Transverse colon (tissue), 4 donors: ENCODE measurements at places on chromosomes 4 and X. TPM values are rescaled to one million over a fixed set of nuclear protein-coding genes. Genes with fewer than 3 reads are reported as not detected.

- H3K36me3 ChIP-seq, result no peaks in the 10 kb centered on the region
- H3K27ac ChIP-seq, result no peak overlapping the region
- no peaks in the 10 kb centered on the region for H3K27me3 ChIP-seq
Measured at GRCh38 chr4:103204111-103204510, 6.0 kb upstream of the CENPE start.

- H3K27me3 ChIP-seq, result no peaks in the 10 kb centered on the region
- no peaks in the 10 kb centered on the region for H3K36me3 ChIP-seq
- DNase-seq, result no peak
- no peaks in the 10 kb centered on the region for H3K4me1 ChIP-seq
- H3K4me3 ChIP-seq, result no peak overlapping the region
- H3K27ac ChIP-seq, result no peak overlapping the region
Measured at GRCh38 chrX:134688839-134689238, 30.6 kb upstream of the PLAC1 start.

DNA sequence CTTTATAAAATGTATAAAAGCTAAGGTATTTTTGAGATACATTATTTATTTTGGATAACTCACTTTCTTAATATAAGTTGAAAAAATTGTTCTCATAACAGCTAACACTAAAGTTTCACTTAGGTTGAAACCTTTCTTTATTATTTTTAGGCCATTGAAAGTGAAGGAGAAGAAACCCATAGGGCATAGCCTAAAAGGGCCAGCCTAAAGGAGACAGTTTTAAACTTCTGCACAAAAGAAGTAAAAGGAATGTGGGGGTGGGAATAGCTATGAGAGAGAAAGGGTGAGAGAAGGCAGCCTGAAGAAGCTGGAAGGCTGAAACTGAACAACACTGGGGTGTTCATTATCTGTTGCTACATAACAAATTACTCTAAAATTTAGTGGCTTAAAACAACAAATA, 57.6 kb upstream of the RAPGEF2 start:
- no peaks in the 10 kb centered on the region for H3K27me3 ChIP-seq
- DNase-seq, result no peak
- H3K36me3 ChIP-seq, result no peaks in the 10 kb centered on the region
- H3K4me3 ChIP-seq, result no peak overlapping the region
- no peak overlapping the region for H3K27ac ChIP-seq
- no peaks in the 10 kb centered on the region for H3K4me1 ChIP-seq

- no peaks in the 10 kb centered on the region for H3K36me3 ChIP-seq
- peaks cover 41% of the 10 kb centered on the region for H3K27me3 ChIP-seq
- peak overlapping the region; percentile 5 for H3K4me3 ChIP-seq
- peak; percentile 15 for DNase-seq
- H3K4me1 ChIP-seq, result no peaks in the 10 kb centered on the region
Measured at GRCh38 chr4:53908661-53909078, 155.7 kb downstream of the CHIC2 start.

The SOWAHB gene
- total RNA-seq, result 19.3 TPM

The EGF gene
- 1.00 TPM for total RNA-seq

GRCh38 chr4:37749398-37749988, 63.3 kb upstream of the RELL1 start:
- no peak overlapping the region for H3K4me3 ChIP-seq
- H3K4me1 ChIP-seq, result peaks cover 8% of the 10 kb centered on the region
- no peaks in the 10 kb centered on the region for H3K36me3 ChIP-seq
- H3K27me3 ChIP-seq, result no peaks in the 10 kb centered on the region

The USP17L26 gene
- not detected for total RNA-seq

The OTC gene
- not detected for total RNA-seq

GRCh38 chrX:101265869-101266428, 25.2 kb downstream of the TAF7L start:
- DNase-seq, result no peak
- H3K4me3 ChIP-seq, result no peak overlapping the region
- no peaks in the 10 kb centered on the region for H3K36me3 ChIP-seq
- no peaks in the 10 kb centered on the region for H3K27me3 ChIP-seq
- no peak overlapping the region for H3K27ac ChIP-seq

DNA sequence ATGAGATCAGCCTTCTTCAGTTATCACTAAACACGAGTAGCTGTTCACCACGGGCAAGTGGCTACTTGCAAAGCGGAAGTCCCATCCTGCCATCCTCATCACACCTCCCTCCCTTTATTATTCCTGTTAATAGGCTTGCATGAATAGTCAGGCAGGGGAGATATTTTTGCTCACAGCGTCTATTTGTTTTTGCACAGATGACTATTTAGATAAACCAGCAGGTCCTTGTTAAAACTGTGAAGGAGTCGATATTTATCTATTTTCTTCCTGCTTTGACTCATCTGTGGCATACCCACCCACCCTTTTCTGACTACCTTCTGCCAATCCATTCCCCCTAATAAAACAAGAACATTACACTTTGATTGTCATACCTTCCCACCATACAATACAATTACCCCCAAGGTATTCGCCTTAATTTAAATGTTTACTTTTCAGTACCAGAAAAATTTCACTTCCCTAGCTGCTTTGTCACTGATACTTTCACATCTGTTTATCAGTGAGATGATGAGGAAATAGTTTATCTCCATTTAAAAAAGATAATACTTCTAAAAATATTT, 96.6 kb upstream of the BANK1 start:
- DNase-seq, result no peak
- H3K27me3 ChIP-seq, result no peaks in the 10 kb centered on the region
- no peaks in the 10 kb centered on the region for H3K36me3 ChIP-seq
- H3K4me3 ChIP-seq, result no peak overlapping the region

DNA sequence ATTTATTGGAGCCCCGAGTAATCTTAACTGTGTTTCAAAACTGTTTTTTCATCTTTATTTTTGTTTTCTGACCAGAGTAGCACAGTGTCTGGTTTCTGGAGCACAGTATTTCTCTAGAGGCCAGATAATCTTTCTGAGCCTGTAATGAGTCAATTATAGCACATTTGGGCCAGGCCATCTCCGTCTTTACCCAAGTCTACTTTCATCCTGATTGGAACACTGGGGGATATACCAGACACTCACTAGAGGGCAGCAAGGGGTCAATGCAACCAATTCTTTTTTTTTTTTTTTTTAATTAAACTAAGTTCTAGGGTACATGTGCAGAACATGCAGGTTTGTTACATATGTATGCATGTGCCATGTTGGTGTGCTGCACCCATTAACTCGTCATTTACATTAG, 282.0 kb downstream of the ARHGAP24 start:
- H3K36me3 ChIP-seq, result no peaks in the 10 kb centered on the region
- H3K27me3 ChIP-seq, result no peaks in the 10 kb centered on the region
- no peaks in the 10 kb centered on the region for H3K4me1 ChIP-seq
- no peak overlapping the region for H3K4me3 ChIP-seq

- no peaks in the 10 kb centered on the region for H3K27me3 ChIP-seq
- no peaks in the 10 kb centered on the region for H3K36me3 ChIP-seq
- H3K27ac ChIP-seq, result no peak overlapping the region
- no peak for DNase-seq
- H3K4me1 ChIP-seq, result no peaks in the 10 kb centered on the region
Measured at GRCh38 chr4:121336706-121337105, 44.1 kb downstream of the QRFPR start.

The ETDB gene
- total RNA-seq, result not detected

The RBM10 gene
- total RNA-seq, result 32.8 TPM

The EDA gene
- 0.60 TPM for total RNA-seq

DNA sequence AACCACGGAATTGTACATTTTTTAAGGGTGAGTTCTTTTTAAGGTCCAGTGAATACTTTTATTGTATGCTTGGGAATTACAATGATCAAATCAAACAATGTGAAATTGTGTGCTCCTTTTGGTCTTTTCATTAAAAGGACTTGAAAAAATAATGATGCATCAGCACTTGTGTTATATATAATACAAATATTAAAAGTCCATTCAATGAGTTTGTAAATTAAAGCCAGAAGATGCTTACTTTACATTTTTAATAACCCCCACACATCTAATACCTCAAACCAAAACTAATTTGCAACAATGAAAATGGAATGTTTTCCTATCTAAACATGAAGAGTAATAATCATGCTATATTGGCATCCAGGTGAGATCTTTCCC, 369.8 kb upstream of the LCORL start:
- no peaks in the 10 kb centered on the region for H3K36me3 ChIP-seq
- no peak for DNase-seq
- H3K27me3 ChIP-seq, result no peaks in the 10 kb centered on the region
- H3K4me1 ChIP-seq, result no peaks in the 10 kb centered on the region
- no peak overlapping the region for H3K27ac ChIP-seq
- no peak overlapping the region for H3K4me3 ChIP-seq

The ZNF630 gene
- 4.6 TPM for total RNA-seq

- H3K36me3 ChIP-seq, result no peaks in the 10 kb centered on the region
- no peak for DNase-seq
- H3K4me1 ChIP-seq, result no peaks in the 10 kb centered on the region
- no peaks in the 10 kb centered on the region for H3K27me3 ChIP-seq
Measured at GRCh38 chr4:129350834-129351721, 255.1 kb downstream of the C4orf33 start.

DNA sequence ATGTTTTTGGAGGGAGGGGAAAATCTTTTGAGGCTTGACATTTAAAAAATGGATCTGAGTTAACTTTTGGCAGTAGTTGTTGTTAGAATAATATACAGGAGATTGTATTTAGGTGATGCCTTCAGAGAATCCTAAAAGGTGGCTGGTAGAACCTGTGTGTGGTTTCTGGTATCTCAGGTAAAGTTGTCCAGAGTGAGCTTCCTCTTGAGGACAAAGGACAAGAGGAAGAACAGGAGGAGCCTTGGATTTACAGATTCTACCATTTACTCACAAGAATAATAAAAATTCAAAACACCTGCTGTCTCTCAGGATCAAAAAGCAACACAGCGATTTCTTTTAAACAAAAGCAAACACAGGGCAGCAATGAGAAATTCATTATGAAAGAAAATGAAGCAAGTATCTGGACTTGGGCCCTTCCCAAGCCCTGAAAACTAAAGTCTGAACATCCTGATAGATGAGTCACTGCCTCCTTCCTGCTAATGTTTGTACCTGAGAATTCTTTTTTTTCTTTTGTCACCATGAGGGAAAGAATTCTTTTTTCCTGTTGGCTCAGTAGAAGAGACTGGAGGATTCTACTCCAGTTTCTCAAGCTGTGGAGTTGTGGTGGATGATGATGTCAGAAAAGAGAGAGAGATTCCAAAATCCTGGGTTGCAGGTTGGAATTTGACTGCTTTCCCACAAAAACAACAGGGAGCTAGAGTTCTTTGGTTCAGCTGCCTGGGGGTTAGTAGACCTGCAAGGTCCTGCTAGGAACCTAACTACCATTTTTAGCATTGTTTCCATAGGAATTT, 31.5 kb upstream of the RAPGEF2 start:
- peak overlapping the region; percentile 27 for H3K27ac ChIP-seq
- H3K4me1 ChIP-seq, result peaks cover 4% of the 10 kb centered on the region
- no peaks in the 10 kb centered on the region for H3K27me3 ChIP-seq
- no peaks in the 10 kb centered on the region for H3K36me3 ChIP-seq

The SPANXD gene
- total RNA-seq, result not detected

DNA sequence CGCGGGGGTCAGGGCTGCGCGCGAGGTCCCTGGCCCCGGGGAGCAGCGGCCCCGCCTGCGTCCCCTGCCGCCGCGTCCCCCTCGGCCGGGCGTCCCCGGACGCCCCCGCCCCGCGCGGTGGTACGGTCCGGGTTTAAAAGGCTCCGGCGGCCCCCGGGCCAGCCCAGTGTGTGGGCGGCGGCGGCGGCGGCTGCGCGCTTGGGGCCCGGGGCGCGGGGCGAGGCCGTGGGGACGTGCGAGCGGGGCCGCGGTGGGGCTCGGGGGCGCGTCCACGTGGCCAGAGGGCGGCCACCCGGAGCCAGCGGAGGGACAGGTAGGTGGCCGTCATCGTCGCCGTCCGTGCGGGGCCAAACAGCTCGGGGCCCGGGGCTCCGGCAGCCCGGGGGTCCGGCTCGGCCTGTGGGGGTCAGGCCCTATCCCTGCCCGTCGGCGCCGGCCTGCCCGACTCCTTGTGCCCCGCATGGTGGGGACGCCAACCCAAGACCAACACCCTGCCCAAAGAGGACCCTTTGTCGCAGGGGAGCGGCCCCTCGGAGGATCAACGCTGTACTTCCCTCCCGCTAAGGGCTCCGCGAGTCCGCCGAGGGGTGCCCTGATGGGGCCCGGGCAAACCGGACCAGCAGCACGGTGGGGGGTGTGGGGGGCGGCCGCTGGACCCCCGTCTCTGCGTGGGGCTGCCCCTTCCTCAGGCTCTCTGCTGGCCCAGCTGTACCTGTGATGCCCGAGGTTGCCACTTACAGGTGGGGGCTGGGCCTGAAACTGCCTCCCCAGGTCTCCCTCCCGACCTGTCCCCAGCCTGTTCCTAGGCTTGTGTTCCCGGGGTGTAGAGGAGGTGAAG, at the start of gene PLXNA3:
TSS of gene PLXNA3 (plus strand) at position 166 of the 838 bp plus-strand sequence. CDS start 1,903 bp downstream, outside the sequence.
- peak within 1 kb of the TSS; percentile 81 for H3K27ac ChIP-seq
- H3K27me3 ChIP-seq, result no peaks in the 10 kb centered on the region
- peaks cover 5% of the 10 kb centered on the region for H3K4me1 ChIP-seq
- H3K4me3 ChIP-seq, result peak within 1 kb of the TSS; percentile 65

- H3K4me3 ChIP-seq, result no peak overlapping the region
- no peaks in the 10 kb centered on the region for H3K27me3 ChIP-seq
- no peak for DNase-seq
- H3K27ac ChIP-seq, result no peak overlapping the region
Measured at GRCh38 chr4:187208651-187209050, 485.0 kb upstream of the FAT1 start.

- no peak for DNase-seq
- H3K27ac ChIP-seq, result no peak overlapping the region
- peaks cover 8% of the 10 kb centered on the region for H3K4me1 ChIP-seq
- no peak overlapping the region for H3K4me3 ChIP-seq
Measured at GRCh38 chr4:107635735-107636134, 84.3 kb downstream of the PAPSS1 start.

- no peaks in the 10 kb centered on the region for H3K27me3 ChIP-seq
- no peak overlapping the region for H3K4me3 ChIP-seq
- H3K4me1 ChIP-seq, result no peaks in the 10 kb centered on the region
- DNase-seq, result no peak
- no peak overlapping the region for H3K27ac ChIP-seq
- no peaks in the 10 kb centered on the region for H3K36me3 ChIP-seq
Measured at GRCh38 chr4:10153161-10153560, 36.6 kb upstream of the WDR1 start.

DNA sequence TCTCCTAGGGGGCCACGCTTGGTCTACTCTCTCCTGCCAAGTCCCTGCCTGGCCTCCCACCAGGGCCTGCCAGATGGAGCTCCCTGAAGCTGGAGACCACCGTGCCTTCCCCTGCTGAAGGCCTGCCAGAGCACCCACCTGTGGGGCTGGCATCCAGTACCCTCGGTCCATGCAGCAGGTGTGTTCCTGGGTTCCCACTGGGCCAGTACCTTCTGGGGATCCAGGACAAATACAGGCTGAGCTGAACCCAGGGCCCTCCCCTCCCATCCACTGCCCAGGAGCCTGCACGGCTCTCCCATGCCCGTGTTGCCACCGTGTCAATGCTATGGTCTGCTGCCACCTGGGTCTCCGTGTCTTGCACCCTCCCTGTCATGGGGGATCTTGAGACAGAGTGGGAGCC, 68.8 kb downstream of the ABLIM2 start:
- H3K4me3 ChIP-seq, result no peak overlapping the region
- H3K27me3 ChIP-seq, result no peaks in the 10 kb centered on the region
- peaks cover 5% of the 10 kb centered on the region for H3K4me1 ChIP-seq

The ANKRD37 gene
- 9.3 TPM for total RNA-seq

The HGFAC gene
- total RNA-seq, result not detected

- no peak overlapping the region for H3K27ac ChIP-seq
- H3K36me3 ChIP-seq, result no peaks in the 10 kb centered on the region
- H3K4me3 ChIP-seq, result no peak overlapping the region
- no peak for DNase-seq
- no peaks in the 10 kb centered on the region for H3K4me1 ChIP-seq
Measured at GRCh38 chr4:55822329-55822728, 2.7 kb downstream of the EXOC1L start.

GRCh38 chr4:60450054-60450453, 750.1 kb upstream of the ADGRL3 start:
- no peaks in the 10 kb centered on the region for H3K36me3 ChIP-seq
- no peak overlapping the region for H3K27ac ChIP-seq
- no peak overlapping the region for H3K4me3 ChIP-seq
- no peaks in the 10 kb centered on the region for H3K4me1 ChIP-seq
- no peaks in the 10 kb centered on the region for H3K27me3 ChIP-seq
- DNase-seq, result no peak
